T1000 (cell line): ENCODE measurements at places on chromosomes 7 and 10.
A peak's percentile ranks its signal among the peaks of the same experiment; 100 is the strongest.

- DNase-seq: no peak
Measured at GRCh38 chr10:78508955-78509748, 475.5 kb downstream of the RPS24 start.

DNA sequence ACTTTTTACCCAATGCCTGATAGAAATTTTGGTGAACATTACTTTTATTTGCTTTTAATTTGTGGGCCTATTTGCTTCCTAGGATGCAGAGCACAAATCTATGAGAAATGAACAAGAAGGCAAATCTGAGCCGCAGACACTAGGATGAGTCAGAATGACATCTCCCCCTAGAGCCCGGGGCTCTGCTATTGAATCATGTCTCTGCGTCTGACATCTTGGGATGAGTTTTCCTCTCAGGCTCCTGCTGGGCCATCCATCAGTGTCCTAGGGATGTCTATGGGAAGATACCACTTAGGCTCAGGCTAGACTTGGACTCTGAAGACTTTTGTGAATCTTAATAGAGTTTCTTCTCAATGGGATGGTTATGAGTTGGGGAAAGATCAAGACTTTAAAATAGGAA, 157.3 kb upstream of the MTPN start:
- peak; percentile 19 for DNase-seq

GRCh38 chr7:109449760-109450159, 880.1 kb downstream of the DNAJB9 start:
- no peak for DNase-seq

DNA sequence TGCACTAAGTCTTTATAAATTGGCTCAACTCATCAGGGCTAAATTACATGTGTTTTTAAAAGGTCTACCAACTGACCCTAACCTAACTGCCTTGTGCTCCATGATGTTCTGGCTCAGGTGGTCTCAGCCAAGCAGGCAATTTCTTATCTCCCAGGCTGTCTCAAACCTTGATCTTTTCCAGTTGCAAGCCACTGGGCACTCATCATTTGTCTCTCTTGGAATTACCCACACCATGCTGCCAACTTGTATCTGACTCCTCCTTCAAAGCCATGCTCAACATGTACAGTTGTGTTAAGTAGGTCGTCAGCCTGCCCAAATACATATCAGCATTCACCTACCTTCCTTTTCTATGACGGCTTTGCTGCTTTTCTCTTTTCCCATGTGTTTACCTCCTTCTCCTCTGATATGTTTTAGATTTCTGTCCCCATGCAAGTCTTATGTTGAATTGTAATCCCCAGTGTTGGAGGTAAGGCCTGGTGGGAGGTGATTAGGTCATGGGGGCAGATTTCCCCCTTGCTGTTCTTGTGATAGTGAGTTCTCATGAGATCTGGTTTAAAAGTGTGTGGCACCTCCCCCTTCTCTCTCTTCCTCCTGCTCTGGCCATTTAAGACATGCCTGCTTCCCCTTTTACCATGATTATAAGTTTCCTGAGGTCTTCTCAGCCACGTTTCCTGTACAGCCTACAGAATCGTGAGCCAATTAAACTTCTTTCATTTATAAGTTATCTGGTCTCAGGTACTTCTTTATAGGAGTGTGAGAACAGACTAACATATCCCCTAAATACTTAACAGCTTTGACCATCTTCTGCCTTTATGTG, 130.0 kb downstream of the ELAPOR2 start:
- DNase-seq: no peak

- DNase-seq: no peak
Measured at GRCh38 chr7:142711746-142712616, 37.3 kb upstream of the PRSS1 start.

DNA sequence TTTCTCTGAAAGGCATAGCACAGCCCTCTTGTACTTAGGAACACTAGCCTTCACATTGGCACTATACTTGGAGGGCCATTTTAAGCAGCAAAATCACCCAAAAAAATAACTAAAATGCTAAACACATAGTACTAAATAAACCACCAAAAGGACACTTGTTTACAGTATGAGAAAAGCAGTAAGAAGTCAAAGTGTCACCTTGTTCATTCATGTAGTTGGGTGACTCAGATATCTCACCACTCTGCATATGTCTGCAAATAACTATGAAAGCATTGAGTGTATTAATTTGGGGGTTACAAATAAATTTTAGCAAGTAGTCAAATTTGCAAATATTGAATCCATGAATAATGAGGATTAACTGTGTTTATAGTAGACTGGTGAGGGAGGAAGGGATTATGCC, 107.6 kb downstream of the ELAPOR2 start:
- DNase-seq: no peak

GRCh38 chr10:121078036-121078435, 226.9 kb downstream of the WDR11 start:
- DNase-seq: no peak

- DNase-seq: no peak
Measured at GRCh38 chr7:50348469-50349162, 44.1 kb downstream of the IKZF1 start.

- no peak for DNase-seq
Measured at GRCh38 chr10:21727452-21728168, 193.6 kb downstream of the MLLT10 start.

GRCh38 chr7:137975768-137976167, 26.1 kb downstream of the CREB3L2 start:
- no peak for DNase-seq

GRCh38 chr7:131244259-131244852, 83.3 kb upstream of the MKLN1 start:
- peak; percentile 54 for DNase-seq

- DNase-seq: no peak
Measured at GRCh38 chr7:151761231-151761630, 115.7 kb downstream of the PRKAG2 start.

GRCh38 chr10:131936736-131937135, 35.9 kb downstream of the PPP2R2D start:
- no peak for DNase-seq

- DNase-seq: no peak
Measured at GRCh38 chr10:108556186-108556585, 1367.1 kb downstream of the XPNPEP1 start.

GRCh38 chr7:121182902-121183301, 145.9 kb upstream of the WNT16 start:
- DNase-seq: no peak

GRCh38 chr10:67033878-67034277, 108.0 kb downstream of the LRRTM3 start:
- DNase-seq: no peak

DNA sequence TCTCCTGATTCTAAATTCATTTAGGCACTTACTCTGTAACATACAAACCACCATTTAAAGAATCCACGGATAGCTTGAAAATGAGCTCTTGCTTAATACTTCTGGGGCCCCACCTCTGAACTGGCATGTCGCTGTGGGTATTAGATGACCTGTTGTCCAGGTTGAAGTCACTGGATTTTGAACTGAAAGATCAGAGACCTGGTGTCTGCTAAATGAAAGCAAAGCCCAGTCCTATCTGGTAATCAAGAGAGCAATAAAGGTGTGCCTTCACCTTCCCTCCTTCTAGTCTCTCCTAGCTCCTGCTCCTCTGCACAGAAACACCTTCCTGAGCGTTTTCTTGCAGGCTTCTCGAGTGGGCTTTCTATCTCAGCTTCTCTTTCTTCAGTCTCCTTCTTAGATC, 4.4 kb downstream of the ENO4 start:
- DNase-seq: no peak
